Activated CD8-positive, alpha-beta memory T cell treated with anti-CD3 and anti-CD28 coated beads for 4 hours (primary cell): ENCODE measurements at places on chromosomes 12 and 14.

GRCh38 chr12:106107566-106107965 lies 31.2 kb downstream of the NUAK1 start:
- no peak for DNase-seq

DNA sequence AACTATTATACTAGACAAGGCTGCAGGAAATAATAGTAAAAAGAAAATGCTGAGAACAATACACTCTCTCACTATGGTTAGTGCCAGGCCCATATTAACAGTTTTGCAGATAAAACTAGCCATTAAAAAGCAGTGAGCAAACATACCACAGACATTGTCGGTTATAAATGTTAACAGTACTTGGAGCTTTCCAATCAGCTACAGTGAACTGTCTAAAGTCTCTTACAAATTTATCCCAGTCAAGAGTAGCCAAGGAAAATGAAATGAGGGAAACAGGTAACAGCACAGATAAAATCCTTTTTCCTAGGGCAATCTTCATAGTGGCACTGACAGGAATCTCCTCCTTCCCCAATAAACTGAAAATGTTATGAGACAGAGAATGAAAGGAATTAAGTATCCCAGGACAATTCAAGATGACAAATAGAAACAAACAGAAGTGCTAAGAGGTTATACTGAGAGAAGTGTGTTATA lies 30.8 kb downstream of the PAWR start:
- no peak for DNase-seq

DNA sequence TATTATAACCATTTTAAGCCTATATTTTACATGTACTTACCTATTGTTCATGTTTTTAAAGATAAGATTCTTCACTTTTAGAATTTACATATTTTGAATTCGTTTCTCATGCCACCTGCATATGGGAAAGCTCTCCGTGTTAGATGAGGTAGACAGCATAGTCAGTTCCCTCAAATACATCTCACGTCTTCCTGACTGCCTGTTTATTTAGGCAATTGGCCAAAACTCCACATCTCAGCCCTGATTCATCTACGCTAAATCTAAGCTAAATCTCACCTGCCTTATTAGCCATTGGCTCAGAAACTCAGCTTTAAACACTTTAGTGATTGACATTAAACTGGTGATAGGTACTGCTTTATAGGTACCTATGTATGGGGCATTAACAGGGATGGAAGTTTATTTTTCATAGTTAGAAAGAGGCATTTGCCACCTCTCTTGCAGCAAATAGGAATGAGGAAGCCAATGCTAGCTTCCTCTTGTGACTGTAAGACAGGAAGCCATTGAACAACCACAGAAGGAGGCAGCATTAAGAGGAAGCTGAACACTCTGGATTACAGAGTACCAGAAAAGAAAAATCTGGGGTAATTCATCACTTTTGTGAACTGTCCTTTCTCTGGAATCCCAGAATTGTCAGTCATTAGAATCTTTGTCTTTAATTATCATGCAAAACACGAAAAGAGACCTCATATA lies 111.9 kb downstream of the LRFN5 start:
- no peak for DNase-seq

DNA sequence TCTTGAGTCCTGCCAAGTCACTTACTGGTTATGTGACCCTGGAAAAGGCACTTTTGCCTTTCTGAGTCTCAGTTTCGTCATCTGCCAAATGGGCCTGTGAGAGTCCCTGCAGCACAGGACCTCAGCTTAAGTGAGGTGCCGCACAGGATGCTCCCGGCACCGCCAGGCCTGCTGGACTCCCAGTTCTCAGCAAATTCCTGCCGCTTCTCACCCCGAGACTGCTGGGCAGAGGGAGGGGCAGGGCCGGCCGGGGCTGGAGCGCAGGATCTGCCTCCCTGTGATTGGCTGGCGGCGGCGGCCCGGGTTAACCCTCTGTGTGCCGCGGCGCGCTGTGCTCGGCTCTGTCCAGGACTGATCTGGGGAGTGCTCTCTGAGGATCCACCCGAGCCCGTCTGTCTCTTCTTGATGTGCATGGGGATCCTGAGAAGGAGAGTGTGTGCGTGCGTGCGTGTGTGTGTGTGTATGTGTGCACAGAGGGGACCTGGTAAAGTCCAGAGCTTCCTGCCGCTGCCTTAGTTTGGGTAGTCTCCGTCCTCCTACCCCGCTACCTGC lies 8.6 kb downstream of the SETD1B start:
- DNase-seq: no peak

DNA sequence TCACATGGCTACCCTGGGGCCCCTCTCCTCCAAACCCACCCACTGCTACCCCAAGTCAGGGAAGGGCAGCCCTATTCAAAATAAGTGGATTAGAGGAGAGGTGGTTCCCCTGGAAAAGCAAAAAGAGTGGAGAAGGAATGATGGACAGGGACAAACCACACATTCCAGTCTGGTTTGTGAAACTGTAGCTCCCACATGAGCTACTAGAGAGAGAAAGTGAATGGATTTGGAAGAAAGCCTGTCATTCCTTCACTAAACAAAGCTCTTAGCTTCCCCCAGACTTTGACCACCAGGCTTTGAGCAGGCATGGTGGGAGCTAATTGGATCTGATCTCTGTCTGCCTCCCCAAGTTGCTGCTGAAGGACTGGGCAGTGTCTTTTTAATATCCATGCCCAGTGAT lies 28.0 kb downstream of the CCDC63 start:
- DNase-seq: no peak
